ENCODE measurements at places on chromosomes 13 and 19.

DNA sequence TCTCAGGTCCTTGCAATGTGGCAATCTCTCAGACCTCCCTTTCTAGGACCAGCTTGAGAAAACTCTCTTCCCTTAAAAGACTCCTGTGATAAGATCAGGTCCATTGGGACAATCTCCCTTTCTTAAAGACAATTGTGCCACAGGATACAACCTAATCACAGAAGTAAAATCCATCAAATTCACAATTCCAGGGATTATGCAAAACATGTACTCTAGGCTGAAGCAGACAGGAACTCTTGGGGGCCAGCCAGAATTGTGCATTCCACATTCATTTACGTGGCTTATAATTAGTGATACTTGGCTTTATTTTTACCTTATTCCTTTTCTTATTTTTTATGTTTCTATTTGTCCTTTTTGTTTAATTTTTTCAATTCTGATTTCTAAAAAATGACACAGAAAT is 257.9 kb downstream of the KLF12 start:
- DNase-seq: no peak

DNA sequence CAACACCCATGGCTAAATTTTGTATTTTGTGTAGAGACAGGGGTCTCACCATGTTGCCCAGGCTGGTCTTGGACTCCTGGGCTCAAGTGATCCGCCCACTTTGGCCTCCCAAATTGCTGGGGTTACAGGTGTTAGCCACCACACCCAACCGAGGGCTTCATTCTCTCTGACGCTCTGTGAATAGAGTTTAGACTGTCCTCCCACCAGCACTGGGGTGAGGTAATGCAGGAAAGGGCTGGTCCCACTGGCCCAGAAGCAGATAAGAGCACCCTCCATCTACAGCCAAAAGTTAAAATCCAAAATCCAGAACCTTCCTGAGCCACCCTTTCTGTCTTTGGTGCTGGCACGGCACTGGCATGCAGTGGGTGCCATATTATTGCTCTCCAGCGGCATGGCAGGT is 31.8 kb upstream of the HOMER3 start:
- DNase-seq: no peak

DNA sequence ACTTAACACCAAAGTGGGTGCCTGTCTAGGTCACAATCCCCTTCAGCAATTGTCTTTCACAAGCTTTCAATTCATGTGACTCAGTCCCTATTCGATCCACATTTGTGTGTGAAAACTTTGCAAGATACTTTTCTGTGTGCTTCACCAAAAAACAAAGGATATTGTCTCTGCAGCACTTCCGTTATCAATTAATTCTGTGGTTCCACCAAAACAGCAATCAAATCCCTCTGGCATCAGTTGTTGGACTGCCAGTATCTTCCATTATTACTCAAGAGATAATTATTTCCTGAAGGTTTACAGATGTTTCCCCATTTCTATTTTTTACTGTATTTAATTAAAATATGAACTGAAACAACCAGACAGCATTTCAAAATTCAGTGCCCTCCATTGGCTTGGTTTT is 481.4 kb downstream of the SUCLA2 start:
- DNase-seq: no peak

DNA sequence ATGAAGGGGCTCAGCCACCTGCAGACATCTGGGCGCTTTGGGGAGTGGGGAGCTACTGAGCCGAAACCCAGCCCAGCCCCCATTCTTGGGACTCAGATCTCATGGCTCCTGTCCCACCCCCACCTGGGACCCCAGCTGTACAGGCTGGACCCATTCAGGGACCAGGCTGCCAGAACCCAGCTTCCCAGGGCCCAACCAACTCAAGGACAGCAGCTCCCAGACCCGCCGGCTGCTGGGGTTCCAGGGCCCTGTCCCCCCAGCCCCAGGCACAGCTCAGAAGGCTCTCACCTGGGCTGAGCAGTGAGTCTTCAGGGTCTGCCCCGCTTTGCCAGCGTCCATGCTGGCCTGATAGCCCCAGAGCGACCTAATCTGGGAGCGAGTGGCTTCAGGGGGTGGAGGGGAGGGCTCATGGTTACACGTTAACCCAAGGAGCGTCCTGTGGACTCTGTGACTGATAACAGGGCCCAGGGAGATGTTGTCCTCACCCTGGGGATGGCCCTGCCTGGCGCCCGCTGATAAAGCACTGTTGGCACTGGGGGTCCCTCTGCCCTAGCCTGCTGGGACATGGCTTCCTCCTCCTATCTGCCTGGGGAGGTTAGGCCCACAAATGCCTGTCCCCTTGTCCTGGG is at the start of gene TMEM86B:
Gene TMEM86B, minus strand, starts transcription at position 361 of the 629 bp plus-strand sequence. Its CDS starts 22 bp downstream, at position 339.
- DNase-seq: no peak

DNA sequence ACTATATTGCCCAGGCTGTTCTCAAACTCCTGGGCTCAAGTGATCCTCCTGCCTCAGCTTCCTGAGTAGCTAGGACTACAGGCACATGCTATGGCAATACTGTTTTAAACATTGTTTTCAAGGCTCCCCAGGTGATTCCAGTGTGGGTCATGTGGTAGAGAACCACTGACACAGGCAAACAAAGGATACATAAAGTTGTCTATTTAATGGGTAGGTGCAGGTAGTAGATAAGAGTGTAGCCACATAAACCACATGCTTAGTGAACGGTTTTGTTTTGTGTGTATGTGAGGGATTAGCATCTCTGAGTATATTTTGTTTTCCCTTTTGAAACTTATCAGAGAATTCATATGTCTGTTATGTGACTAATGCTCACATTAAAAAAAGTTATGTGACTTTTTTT is 36.7 kb downstream of the USPL1 start:
- DNase-seq: no peak

GRCh38 chr19:45182758-45183157 is 4.2 kb downstream of the BLOC1S3 start:
- no peak for DNase-seq
